ENCODE measurements at places on chromosomes 7 and 10.

GRCh38 chr10:108801220-108801619 lies 1122.1 kb downstream of the XPNPEP1 start:
- no peak for DNase-seq

GRCh38 chr7:39433550-39433949 lies 132.7 kb upstream of the YAE1 start:
- DNase-seq = no peak

DNA sequence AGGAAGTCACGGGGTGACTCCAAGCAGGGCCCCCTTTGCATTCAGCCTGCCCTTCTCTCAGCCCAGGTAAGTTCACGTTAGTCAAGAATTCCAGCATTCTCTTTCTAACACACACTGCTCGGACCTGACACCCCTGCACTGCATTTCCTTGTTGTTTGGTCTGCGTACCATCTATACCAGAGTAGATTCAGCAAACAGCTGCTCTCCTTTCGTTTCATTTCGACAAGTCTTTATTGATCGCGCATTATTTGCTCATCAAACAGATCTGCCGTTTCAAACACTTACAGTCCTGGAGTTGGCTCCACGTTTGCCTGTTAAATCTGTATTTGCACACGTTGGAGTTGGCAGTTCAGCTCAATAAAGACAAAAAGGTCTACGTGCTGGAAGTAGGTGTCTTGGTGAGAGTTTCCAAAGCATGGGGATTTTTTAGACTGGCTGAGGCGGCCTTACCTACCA lies 495.1 kb downstream of the RPS24 start:
- DNase-seq = no peak

GRCh38 chr7:50598460-50599343 lies 33.5 kb upstream of the DDC start:
- DNase-seq = no peak

DNA sequence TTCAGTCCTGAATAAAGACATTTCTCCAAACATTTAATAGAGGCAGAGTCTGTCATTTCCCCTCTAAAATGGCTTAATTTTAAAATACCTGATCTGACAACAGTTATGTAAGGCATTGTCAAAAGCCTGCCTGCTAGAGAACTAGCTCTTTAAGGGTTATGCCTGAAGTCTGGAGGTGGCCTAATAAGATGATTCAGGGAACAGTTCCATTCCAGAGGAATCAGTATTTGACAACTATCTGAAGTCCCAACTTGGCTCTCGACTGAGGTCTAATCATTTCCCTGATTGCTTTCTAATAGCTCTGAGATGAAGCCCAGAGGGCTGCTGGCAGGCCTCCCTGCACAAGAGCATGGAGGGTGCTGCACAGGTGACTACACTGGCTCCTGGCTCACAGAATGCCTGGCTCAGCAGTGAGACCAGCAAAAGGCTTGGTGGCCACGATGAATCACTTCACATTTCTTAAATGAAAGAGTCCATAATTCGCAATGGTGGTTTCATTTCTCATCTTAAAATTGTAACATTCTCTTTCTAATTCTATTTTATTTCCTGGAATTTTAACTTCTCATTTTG lies 509.6 kb upstream of the POM121L12 start:
- DNase-seq = no peak

DNA sequence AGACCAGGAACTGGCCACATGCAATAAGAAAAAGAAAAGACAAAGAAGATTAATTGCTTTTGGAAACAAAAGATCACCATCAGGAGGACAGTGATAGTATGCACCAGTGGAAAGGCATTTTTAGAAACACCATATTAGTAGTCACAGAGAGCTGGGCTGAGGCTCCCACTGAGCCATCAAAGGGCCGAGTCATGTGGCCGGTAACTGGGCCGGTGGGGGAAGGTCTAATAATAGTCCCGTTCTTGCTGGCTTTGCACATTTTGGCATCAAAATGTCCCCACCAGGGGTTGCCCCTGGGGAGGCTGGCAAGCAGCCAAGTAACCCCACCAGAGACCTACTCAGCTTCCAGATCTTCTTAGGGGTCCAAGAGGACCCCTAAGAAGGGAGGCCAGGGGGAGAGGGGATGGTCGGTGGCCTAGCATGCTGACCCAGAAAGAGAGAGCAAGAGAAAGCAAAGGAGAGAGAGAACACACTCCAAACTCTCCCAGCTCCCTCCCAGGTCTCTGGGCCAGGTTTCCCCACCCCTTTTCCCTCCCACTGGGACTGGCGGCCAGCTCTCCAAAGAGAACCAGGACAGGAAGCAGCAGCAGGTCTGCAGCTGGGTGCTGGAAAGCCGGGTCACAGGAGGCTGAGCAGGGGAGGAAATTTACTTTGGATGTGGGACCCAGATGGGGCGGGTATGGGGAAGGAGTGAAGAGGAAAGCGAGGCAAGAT lies 70.2 kb upstream of the FGFR2 start:
- DNase-seq = no peak
